ENCODE measurements at places on chromosomes 2 and 18.

DNA sequence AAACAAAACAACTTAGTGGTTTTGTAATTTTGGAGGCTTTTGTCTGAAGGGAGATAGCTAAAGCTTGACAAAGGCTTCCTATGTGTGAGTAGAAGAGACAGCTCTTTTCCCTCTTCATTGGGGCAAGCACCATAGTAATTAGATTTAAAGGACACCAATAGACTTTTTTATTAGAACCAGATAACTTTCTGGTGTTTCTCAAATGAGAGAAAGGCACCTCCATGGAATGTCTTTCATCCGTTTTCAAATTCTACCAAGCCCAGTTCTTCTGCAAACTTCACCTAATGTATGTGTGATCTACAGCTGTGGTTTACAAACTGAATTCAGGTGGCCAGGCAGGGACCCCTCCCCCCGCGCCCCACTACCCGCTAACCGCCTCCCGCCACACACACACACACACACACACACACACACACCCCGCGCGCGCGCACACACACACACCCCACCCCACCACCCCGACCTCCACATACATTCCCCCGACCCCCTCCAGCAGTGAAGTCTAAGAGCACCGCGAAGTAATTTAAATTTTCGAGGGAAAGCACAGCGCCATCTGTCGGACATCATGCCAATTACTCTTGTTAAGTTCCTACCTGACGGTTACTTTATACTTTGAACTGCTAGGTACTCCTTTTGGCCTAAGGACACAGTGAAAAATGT is 31.6 kb upstream of the PPP1R1C start:
- DNase-seq, result no peak

DNA sequence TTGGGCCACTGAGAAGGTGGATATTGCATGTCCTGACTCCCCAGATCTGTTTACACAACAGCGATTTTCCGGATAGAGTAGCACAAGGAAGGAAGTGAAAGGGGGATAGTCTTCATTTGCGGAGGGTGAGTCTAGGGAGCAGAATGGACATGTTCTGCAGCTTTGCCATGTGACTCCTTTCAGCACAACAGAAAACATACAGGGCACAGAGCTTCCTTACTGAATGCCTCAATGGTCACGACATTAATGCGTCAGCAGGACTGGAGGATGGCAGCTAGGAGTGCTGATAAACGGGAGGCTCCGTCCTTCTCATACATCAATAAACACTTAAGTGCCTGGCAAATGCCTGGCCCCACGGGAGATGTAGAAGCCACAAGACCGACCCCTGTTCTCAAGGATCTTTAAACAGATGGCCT is 163.0 kb downstream of the FAM210A start:
- no peak for DNase-seq

GRCh38 chr2:162974771-162975170 is 136.2 kb upstream of the KCNH7 start:
- DNase-seq, result no peak

DNA sequence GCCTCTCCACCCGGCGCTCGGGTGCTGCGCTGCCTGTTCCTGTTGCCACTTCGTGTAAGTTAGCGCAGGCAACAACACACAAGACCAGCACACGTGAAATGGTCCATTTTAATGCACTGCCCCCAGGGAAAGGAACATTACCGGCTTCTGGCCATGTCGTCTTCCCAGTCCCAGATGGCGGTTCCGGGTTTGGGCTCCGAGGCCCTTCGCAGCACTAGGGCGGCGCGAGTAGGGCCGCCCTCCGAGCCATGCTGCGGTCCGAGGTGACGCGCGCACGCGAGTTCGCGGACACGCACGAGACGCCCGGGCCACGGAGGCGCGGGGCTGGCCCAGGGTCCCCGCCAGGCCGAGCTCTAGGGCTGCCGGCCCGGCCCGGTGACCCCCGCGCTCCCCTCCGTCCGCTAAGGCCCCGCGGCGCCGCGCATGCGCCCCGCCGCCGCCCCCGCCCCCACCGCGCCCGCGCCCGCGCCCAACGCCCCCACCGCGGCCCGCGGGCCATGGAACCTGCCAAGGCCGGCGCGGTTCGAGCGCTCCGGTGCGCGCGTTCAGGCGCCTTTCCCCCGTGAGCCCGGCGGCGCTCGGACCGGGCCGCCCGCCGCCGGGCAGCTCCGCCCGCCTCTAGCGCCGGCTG is 367 bp upstream of the ZNF236 start:
- DNase-seq, result no peak

DNA sequence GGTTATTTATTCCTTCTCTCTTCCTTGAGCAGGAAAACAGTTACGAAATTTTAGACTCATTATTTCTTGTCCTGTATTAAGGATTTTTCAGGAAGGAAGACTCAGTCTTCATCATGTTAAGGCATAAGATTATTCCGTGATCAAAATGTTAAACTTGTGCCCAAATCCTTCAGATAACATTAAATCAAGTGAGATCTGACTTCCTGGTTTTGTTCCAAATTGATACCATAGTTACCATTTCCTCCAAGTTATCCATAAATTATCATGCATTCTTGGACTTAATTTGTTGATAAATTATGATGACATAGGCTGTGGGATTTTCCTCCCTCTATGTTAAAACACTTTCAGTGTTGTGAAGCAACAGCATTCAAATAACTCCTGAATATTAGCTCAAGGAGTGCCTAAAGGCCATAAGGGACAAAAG is 31.9 kb downstream of the EFEMP1 start:
- DNase-seq, result no peak

DNA sequence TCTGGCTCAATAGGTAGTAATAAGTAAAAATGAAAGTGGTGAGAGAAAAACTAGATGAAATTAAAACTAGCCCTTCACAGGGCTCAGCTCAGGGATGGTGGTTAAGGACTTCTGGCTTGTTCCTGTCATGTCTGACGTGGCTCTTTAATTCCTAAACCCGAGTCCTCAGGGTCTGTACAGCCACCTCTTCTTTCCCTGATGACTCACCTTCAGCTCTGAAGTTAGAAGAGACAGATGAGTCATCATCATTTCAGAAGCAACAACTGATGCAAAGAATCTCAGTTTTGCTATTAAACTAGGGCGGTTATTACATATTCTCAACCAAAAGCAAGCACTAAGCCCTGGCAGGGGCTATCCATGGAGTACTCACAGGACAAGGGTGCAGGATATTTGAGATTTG is 24.0 kb upstream of the ITGB6 start:
- DNase-seq, result no peak

- DNase-seq, result peak; percentile 54
These were observed 102.5 kb upstream of the NOSTRIN start for GRCh38 chr2:168699844-168700417.

DNA sequence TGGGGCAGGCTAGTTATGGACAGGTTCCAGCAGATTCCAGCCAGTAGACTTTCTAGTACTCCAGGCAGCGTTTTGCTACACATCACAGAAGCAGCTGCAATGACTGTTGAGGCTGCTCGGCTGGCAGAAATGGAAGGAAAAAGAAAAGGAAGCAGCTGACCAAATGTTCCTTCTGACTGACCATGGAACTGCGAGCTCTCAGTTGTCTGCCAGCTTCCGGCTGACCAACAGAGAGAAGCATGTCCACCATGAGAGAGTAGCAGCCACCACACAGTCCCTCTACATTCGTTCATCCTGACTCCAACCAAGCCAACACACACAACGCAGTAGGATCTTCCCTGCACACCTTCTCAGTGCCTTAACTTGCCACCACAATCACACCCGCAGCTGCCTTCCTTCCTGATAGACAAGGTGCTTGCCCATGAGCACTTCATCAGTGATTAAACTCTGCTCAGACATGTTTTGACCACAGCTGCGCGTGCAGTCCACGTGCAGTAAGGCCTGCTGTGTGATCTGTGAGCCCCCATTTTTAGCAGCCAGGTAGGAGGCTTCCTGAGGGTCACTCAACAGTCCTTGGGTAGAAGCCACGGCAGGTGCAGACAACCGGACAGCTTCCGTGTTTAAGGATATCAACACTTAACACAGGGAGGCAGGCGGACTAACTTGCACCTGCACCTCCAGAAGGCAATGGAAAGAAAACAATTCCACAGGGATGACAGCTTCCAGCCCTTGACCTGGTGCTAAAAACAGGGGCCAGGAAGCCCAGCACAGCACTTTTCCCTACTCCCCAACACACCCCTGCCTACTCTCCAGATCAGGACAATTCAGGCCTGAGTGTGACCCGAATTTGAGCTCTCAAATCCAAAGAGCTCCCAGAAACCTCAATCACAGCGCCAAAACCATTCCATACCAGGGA is 996 bp downstream of the TGFBRAP1 start:
- no peak for DNase-seq

DNA sequence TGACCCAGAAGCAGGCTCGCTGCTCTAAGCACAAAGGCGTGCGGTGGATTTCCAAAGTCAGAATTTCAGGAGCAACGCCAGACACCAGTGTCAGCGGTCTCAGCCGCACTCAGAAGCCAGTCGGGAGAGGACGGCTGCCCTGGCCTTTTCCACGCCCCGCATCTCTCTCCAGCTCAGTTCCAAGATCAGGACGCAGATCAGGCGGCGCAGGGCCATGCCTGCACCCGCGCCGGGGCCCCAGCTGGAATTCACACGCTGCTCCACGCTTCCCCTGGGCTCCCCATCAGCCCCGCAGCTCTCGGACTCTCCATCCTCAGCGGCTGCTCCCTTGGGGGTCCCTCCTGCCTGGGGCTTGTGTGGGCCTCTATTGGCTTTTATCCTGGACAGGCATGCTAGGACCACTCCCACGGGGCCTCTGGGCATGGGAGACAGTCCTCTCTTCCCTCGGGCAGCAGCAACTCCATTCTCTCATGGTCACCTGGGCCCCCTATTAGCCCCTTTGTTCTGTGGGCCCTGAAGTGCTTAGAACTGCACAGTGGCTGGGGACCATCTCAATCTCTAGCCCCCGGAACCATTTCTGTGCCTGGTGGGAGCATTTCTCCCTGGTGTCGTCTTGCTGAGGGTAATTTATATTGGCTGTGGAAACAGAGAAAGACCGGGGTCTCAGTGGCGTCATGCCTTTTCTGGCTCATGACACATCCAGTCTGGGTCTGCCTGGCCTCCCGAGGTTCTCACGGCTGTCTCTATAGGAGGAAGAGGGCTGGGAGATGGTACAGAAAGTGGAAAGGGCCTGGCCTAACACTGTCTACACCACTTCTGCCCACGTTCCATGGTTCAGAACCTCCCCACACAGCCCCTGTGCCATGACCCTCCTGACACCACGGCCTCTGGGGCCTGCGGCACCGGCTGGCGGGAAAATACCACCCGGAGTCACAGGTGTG is 14.9 kb upstream of the TMEM18 start:
- DNase-seq, result no peak
